ENCODE measurements at places on chromosomes 12 and 14.
A peak's percentile ranks its signal among the peaks of the same experiment; 100 is the strongest.

- DNase-seq: peak; percentile 19
These were observed 18.9 kb downstream of the ADGRD1 start for GRCh38 chr12:130972586-130972950.

GRCh38 chr12:83168751-83169150 lies 482.0 kb downstream of the TMTC2 start:
- DNase-seq: no peak

DNA sequence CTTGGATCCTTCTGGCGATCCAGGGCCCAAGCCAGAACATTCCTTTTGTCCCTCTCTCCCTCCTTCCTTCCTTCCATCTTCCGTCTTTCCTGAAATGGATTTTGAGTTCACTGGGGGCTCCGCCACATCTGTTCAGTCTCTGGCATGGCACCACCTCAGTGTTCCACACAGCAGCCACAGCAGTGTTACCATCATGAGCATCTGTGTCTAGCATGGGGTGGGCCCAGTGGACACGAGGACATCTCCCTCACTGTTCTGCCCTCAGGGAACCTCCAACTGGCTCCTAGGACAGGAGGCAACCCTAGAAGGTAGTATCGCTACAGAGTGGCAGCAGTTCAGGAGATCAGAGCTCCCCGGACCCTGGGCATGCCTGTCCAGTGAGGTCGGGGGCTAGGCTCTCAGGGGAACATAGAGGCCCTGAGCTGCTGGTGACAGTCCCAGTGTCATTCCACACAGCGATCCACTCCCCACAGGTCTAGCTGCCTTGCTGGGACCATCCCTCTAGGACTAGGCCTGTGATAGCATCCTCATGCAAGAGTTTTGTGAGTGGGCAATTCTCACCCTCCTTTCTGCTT lies 59.0 kb downstream of the GALNT16 start:
- DNase-seq: no peak

DNA sequence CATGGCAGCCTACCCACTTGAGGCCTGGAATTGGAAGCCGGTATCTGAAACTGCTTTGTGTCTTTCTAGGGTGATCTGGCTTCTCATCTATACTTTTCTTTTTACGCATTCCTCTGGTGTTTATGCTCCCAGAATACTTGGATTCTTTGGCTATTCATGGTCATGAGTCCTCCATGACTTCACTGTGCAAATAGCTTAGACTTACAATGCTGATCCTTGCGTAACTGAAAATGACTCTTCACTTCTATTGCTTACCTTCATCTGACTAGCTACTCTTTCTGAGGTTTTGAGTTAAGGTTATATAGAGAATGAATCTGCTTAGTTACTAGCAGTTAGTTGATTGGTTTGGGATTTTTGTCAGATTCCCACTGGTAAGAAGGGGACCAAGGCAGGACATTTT lies 121.7 kb upstream of the NOVA1 start:
- no peak for DNase-seq

DNA sequence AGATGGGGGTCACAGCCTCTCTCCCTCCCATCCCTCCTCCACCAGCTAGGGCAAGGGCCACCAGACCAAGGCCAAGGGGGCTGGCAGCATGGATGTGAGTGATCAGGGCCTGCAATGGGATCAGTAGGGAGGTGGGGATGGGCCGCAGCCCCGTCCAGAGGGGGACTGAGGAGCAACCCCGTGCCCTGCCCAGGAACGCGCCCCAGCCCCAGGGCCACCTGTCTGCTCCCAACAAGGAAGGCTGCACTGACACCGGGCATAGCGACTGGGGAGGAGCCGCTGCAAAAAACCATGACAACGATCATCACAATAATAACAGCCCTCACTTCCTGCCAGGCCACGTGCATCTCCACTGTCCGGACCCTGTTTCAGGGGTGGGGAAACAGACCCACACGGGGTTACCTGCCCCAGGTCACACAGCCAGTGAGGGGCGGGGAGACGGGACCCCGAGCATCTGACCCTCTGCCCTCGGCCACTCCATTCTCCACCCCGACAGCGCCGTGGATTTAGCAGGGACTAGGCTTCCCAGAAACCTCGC lies 24.3 kb downstream of the NCOR2 start:
- peak; percentile 39 for DNase-seq

DNA sequence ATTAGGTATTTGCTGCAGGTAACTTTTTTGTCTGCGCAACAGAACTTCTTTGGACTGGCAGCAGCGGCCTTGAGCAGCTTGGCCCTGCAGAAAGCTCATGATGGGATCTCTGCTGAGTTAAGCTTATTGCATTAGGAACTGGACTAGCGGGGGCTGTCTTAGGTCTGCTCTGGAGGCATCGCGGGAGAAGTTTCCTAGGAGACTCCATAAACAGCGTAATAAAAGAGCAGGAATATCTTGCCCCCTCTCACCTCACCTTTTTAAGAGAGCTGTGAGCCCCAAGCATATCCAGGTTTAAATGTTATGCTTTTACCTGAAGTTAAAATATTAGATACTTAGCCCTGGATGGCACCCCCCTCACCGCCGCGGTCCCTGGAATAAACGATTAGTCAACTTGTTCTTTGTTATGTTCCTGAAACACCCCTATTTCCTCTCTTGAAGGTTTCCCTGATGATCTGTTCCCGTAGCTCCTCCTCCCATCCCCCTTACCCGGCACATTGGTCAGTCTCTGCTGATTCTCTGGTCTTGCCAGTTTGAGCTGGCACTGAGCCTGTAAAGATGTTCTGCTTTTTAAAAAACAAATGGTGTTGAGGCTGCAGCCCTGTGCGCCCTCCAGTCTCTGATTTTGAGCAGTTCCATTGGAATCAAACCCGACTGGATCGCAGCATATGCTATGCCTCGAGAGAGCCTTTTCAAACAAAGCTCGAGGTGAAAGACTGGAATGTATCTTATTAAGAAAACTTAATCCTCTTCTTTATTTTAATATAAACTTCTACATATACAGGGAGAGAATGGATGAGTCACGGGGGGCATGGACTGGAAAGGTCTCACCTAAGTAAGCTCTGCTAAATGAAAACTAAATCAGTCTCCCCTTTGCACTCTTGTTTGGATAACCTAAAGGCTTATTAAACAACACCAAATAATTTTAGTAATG lies 1.9 kb downstream of the MLXIP start:
- DNase-seq: peak; percentile 57

- no peak for DNase-seq
These were observed 276.8 kb downstream of the PCNX1 start for GRCh38 chr14:71183876-71184689.

GRCh38 chr14:75705014-75705413 lies 44.0 kb downstream of the TTLL5 start:
- no peak for DNase-seq

DNA sequence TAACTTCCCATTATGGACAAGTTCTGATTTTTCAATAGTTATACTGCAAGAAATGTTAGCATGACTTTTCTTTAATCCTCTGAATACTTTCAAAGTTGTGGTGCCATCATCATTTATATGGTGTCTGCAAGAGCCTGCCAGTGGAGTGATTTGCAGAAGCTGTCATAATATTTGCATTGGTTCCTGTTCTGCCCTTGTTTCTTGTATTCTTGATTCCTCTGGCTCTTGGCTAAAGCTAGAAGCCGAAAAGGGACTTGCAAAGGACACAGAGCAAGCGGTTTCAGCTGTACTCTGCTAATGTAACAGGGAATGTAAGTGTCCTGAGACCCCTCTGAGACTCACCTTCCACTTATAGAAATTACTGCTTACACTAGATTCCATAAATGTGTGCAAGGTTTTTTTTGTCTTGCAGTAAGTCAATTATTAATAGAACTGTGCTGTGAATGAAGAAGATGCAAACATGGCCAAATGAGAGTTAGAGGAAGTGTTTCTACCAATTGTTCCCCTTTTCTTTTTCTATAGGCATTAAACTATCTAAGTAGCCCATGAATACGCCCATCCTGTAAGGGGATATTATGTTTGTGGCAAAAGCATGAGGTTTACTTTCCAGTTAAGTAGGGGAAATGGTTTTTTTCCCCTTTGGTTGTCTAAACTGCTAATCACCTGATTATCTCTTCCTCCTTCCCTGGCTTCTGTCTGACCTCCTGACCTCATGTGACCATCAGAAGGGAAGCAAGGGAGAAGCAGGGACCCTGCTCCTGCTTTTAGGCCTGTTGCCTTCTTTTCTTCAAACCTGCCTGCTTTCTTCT lies 5.3 kb downstream of the DYRK4 start:
- DNase-seq: no peak

DNA sequence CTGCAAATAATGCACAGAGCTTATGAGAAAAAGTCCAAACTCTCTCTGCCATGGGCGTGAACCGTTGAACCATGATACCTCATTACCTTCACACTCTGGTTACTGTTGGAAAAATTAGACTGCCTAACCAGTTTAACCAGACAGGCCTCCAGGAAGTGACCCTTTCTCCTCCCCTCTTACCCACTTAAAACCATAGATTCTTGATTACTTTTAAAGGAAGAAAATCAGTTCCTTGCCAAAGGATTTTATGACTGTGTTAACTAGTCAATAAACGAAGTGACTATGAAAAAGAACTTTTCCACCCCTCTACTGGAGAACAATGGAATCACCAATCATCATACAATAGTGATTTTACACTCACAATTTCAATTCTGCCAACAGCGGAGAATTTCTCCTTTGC lies 254.0 kb upstream of the ATP2B1 start:
- DNase-seq: no peak

GRCh38 chr12:93128332-93128707 lies 199.2 kb upstream of the EEA1 start:
- peak; percentile 57 for DNase-seq

- DNase-seq: no peak
These were observed 113.1 kb upstream of the FOXG1 start for GRCh38 chr14:28653521-28653920.

GRCh38 chr14:65833267-65833880 lies 420.8 kb downstream of the FUT8 start:
- no peak for DNase-seq

- peak; percentile 76 for DNase-seq
These were observed 90.6 kb downstream of the PAPOLA start for GRCh38 chr14:96592591-96593386.

GRCh38 chr14:94284221-94284620 lies 8.8 kb downstream of the SERPINA10 start:
- no peak for DNase-seq

DNA sequence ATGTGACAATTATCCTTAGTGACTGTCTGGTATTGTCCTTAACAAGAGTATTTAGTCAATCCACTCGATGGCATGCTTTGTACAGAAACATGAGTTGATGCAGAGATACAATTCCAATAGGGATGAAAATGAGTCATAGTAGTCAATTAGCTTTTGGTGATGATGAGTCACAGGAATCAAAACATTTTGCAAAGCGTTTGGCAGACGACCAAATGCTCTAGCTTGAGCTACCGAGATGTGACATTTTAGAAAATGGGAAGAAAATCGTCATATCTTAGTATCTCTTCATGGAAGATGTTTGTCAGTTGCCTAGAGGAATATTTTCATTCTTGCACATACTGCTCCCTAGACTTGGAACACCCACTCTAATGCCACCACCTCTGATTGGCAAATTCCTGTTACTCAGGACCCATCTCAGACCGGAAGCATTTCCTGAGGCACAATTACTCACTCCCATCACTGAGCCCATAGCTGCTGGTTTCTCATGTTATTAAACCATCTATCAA lies 95.0 kb downstream of the LMNTD1 start:
- DNase-seq: no peak

DNA sequence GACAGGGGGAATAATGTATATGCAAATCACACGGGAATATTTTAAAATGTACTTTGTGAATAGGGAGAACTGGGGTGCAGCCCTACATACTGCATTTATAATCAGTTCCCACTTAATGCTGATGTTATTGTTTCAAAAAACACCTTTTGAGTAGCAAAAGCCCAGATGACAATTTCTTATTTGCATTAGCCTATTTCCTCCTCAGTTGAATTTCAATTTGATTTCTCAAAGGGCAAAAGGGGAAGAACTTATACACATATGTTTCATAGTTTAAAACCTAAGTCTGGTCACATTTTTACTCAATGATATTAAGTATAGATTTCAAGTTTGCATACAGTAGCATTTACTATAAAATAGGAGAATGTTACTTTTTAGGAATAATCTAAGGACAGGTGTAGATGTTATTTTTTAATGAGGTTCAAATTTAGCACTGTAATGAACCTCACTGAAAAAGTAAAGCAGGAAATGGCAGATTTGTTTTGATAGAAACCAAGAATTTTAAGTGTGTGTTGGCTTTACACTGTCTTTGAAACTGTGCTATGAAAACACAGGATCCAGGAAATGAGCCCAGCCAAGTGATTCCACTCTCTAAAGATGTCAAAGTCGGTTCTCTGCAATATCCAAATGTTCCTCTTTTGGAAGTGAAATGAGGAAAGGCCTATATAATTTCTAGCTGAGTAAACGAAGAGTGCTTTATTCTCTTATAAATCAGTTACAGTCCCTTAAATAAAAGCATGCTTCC lies 367.4 kb downstream of the BTG1 start:
- DNase-seq: no peak

- no peak for DNase-seq
These were observed 52.7 kb upstream of the SYNE2 start for GRCh38 chr14:63800083-63800482.

GRCh38 chr12:111841236-111841749 lies 735 bp upstream of the MAPKAPK5 start:
- no peak for DNase-seq

DNA sequence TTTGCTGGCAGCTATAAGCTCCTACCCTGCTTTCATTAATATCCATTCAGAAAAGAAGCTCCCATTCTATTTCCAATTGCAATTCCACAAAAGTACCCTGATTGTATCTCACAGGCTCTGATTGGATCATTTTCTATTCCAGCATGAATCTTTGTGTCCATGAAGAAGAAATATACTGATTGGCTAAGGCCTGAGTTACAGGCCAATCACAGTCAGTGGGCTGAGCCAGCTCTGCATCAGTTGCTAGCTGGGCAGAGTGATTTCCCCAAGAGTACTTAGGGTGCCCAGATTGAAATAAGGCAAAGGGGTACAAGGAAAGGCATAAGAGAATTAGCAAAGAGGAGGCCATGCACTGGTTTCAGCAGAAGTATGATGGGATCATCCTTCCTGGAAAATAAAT lies 14.4 kb downstream of the ART4 start:
- DNase-seq: no peak

DNA sequence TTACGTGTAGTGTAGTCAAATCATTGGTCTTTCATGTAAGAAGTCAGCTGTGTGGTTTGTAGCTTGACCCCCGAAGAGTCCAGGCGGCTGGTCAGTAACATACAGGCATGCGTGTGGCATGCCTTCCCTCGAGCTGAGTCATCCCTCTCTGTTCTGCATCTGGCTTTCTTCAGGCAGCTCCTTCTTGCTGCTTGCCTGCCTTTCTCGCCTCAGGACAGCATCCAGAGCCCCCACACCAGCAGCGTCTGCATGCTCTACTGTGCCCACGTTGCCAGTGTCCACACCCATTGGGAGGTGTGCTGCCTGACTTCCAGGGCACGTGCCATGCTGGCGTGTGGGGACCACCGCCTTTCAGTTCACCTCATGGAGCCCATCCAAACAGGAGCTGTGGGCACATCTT lies 96.8 kb downstream of the EP400 start:
- DNase-seq: no peak

- no peak for DNase-seq
These were observed 86.4 kb downstream of the ACACB start for GRCh38 chr12:109202770-109203169.

All from left ventricle myocardium superior (tissue), 1 donor.